Fibroblast of skin of right biceps (primary cell): ENCODE measurements at places on chromosomes 7 and 10.

DNA sequence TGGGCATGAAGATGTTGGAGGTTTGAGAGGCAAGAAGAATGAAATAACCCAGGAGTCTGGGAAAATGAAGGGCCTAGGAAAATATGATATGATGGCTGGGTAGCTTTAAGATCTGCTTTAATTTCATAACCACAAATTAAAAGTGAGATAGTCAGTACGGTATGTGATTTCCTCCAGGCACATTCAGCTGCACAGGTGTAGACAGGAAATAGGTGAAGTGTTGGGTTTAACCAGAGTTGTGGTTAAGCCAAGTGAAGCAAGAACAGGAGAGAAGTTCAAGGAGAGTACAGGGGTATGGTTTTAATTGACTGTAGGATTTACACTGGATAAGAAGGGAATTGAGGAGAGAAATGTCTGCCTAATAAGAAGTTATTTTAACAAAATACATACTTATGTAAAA is 2.6 kb downstream of the PNLIPRP3 start:
- DNase-seq, result no peak

DNA sequence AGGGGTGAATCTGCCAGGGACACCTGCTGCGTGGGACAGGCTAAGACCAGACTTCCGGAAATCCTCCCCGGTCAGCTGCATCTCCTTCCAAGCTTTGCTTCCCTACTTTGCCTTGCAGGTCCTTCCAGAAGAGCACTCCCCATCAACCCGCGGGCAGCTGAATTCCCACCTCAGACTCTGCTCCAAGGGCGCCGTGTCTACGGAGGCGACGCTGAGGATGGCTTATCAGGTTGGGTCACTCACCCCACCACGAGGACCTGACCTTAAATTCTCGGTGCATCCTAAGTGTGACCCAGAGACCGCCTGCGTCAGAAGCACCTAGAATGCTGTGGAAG is 78.9 kb upstream of the KMT2C start:
- DNase-seq, result no peak

DNA sequence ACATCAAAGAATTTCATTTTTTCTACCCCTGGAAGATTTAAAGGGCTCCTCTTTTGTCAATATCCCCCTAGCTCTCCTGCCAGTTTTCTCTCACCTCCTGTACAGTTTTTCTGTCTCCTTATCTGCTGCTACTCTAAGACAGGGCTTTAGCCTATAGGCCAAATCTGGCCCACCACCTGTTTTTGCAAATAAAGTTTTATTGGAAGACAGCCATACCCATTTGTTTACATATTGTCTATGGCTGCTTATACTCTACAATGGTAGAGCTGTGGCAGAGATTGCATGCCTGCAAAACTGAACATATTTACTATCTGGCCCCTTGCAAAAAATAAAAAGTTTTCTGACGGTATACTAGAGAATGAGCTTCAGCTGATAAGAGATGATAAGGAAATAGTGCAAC is 37.4 kb upstream of the GARS1 start:
- no peak for DNase-seq

DNA sequence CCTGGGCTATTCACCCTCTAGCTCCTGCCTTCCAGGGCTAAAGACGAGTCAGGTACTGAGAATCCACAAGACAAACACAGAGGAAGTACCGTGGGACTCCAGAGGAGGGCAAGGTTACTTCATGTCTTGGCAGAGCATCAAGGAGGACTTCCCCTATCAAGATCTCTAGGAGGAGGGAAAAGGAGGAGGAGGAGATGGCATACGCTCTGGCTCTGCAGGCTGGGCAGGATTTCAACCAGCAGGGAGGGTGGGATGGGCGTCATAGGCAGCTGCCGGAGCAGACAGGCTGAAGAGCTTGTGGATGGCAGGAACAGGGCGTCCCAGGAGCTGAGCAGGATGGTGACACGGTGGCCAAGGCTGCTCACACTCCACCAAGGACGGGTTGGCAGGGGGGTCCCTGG is 21.3 kb downstream of the MDH2 start:
- peak; percentile 88 for DNase-seq

- DNase-seq, result no peak
Observed at GRCh38 chr7:7706101-7706511, 12.3 kb downstream of the RPA3 start.

DNA sequence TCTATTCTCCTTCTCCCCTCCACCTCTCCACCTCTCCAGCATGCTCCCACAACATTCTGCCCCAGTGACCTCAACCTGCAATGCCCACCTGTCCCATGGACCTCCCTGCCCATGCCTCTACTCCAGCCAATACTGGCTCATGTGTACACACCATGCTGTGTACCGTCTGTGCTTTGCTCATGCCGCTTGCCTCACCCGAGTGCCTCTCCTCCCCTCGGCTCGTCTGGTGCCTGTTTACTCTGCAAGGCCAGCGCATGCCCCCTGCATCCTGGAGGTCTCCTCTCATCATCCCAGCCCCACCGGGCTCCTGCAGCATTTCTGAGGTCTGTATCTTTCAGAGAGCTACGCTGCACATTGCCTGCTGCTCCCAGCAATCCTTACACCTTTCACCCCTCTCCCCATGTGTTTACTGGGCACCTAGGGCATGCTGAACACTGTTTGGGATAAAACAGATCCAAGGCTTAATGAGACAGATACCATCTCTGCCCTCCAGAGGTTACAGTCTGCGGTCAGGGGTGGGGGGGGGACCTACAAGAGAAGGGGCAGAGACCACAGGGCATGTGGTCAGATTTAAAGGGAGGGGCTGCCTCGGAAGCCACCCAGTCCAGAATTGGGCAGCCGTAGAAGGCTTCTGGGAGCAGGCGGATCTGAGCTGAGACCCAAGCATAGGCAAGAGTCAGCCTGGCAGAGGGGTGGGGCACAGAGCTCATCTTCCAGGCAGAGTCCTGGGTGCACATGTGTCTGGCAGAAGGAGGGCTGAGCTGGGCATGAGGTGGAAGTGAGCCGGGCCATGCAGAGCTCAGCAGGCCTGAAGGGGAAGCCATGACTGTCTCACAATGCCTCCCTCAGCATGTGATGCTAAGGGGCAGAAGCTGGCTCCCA is 29.6 kb upstream of the PSAP start:
- DNase-seq, result no peak

DNA sequence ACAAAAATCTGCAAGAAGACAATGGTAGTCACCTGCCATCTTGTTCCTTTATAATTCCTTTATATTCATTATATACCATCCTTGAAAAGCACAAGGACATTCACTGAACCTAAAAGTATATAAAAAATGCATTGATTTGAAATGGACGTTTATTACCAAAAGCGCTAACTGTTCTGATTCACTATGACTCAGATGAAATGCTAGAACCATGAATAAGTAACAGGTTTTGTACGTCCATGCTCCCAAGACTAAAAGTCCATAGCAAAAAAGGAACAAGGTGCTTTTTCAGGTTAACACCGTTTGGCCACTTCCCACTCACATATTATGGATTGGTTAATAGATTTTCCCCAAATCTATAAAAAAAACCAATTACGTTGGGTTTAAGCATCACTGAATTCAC is 109.4 kb downstream of the PPP1R17 start:
- DNase-seq, result no peak

DNA sequence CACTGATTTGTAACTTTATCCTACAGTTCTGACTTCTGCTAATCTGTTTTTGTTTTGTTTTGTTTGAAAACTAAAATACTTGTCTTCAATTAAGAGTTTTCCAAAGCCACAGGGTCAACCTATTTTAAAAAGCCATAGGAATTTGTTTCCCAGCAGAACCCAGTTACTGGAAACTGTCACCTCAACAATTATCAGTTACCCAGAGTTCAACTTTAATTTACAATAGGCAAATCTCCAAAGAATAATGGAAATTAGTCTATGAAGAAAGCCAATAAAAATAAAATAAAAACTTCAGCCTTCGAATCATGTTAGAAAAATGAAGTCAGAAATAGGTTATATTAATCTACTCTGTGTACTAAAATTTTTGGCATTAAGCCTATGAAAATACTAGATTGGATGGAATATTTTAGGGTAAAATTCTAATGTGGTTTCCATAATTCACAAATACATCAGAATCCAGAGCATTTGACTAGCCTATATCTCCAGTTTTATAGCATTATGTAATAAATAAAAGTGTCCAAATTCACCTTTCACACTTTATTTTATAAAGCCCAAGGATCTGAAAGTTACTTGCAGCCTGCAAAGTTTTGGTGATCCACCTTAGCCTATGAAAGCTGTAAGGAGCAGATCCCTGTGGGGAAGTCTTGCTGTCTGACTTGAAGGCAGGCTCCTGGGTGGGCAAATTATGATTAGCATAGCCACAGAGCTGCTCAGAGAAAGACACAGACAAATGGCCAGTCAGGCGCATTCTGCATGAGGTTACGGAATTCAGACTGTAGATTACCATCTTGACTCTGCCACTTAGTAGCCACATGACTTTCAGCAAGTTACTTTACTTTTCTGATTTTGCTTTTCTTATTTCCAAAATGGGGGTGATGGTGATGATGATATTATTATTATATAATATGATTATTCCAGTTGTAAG is 250.0 kb upstream of the HGF start:
- DNase-seq, result peak; percentile 44

GRCh38 chr10:123146894-123147634 is 872 bp upstream of the HMX2 start:
- no peak for DNase-seq

- DNase-seq, result no peak
Observed at GRCh38 chr10:127119936-127120335, 76.5 kb downstream of the INSYN2A start.

DNA sequence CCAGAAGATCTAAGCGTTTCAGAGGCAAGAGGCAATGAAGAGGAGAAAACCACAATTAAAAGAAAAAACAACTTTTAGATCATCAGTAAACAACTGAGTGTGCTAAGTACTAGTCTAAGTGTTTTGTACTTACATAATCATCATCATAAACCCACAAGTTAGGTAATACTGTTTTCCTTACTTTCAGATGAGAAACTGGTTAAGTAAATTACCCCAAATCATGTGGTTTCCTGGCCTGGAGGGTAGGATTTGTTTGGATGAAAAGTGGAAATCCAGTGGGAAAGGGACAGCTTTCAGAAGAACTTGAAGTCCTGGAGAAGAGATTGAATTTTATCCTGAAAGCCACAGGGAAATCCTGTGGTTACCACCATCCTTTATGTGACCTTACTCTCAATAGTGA is 463.3 kb downstream of the LRMDA start:
- DNase-seq, result no peak

DNA sequence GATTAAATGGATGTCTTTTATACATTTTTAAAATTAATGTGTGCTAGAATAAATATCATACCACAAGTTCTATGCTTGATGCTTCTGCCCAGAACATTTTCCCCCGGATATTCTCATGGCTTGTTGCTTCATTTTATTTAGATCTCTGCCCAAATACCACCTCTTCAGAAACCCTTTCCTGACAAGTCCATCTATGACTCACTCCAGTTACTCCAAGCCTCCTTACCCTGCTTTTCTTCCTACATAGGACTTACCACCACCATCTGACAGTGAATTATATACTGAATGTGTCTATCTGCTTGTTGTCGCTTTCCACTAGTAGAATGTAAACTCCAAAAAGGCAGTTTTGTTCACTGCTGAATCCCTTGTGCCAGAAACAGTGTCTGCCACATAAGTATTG is 19.1 kb upstream of the ERVW-1 start:
- DNase-seq, result no peak

GRCh38 chr10:116720668-116721546 is 21.5 kb downstream of the HSPA12A start:
- no peak for DNase-seq

DNA sequence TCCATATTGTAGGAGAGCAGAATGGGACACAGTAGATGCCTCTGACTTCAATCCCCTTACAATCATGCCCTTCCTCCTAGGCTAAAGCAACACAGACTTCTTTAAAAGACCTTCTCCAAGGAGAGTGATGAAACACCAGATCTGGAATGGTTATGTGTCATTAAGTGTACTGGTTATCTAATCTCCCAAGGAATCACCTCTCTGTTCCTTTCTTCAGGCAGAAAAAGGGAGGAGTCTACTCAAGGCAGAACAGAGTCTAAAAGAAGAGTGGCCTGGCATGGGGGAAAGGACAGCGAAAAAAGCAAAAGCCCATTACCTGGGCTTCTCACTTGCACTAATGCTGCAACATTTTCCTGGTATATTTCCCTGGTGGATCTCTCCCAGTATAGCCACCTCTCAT is 2.9 kb downstream of the ELMO1 start:
- DNase-seq, result no peak

- DNase-seq, result no peak
Observed at GRCh38 chr10:51010977-51011376, 63.3 kb upstream of the PRKG1 start.

- DNase-seq, result no peak
Observed at GRCh38 chr7:16317406-16317805, 103.9 kb downstream of the CRPPA start.

DNA sequence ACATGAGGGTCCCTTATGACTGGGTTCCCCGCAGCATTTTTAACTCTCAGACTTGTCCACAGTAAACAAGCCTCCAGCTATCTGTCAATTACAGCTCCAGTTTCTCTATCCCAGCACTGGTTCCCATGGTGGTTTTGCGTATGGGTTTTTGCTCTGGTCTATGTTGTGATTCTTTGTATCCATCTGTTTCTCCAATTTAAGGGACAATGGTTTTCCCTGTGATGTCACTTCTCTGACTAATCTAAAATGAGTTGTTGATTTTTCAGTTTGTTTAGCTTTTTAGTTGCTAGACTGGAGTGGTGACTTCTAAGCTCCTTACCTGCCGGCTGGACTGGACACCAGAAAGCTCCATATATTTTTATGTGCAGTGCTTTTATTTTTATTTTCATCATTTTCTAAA is 303.7 kb downstream of the INHBA start:
- no peak for DNase-seq

GRCh38 chr7:17948526-17949238 is 8.4 kb upstream of the SNX13 start:
- DNase-seq, result no peak

DNA sequence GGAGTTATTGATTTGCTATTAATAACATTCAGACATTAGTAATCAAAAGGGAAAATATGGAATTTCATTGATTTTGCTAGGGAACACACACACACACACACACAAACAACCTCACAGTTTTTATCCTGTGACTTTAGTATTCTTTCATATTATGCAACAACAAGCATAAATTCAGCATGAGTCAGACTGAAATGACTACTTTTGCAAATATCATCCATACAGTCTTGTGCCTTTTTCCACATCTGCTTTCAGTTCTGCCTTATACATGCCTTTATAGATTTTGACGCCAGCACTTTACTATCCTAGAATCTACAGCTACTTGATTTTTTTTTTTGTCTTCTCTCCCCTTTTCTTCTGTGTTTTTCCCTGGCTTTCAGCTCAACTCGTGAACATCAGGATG is 975.8 kb upstream of the LRRTM3 start:
- DNase-seq, result peak; percentile 19

DNA sequence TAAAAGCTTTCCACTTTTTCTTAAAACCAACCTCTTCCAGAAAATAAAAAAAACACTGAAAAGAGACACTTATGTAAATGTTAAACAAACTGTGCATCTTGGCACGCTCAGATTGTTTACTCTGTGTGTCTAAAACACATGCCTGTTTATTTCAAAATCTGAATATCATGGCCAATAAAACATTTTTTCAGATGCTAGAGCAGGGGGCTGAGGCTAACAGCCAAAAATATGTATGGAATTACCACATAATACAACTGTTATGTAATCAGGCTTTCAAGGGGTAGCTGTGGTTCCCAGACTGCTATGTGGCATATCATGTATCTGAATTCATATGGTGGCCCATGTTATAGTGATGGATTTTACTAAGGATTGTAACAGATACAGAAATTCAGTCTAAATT is 130.4 kb downstream of the HIBADH start:
- DNase-seq, result peak; percentile 48
